Small intestine (tissue), 16 donors: ENCODE measurements at places on chromosomes 13 and 19.

GRCh38 chr19:1836458-1837221, 11.6 kb downstream of the REXO1 start:
- DNase-seq = no peak

GRCh38 chr13:30847650-30848307, 58.3 kb upstream of the MEDAG start:
- DNase-seq = no peak

- no peak for DNase-seq
Observed at GRCh38 chr13:23817830-23818229, 71.4 kb downstream of the MIPEP start.

DNA sequence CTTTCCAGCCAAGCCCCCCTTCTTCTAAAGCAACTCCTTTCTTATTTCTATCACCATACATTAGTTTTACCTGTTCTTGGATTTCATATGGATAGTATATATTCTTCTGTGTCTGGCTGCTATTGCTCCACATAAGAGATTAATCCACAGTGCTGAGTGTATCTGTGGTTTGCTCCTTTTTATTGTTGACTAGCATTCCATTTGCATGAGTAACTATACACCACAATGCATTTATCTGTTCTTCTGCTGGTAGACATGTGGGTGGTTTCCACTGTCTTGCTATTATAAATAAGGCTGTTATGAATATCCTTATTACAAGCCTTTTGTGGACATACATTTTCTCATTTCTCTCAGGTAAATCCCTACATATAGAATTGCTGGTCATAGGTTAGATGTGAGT, 138.2 kb downstream of the SLC7A1 start:
- DNase-seq = no peak

DNA sequence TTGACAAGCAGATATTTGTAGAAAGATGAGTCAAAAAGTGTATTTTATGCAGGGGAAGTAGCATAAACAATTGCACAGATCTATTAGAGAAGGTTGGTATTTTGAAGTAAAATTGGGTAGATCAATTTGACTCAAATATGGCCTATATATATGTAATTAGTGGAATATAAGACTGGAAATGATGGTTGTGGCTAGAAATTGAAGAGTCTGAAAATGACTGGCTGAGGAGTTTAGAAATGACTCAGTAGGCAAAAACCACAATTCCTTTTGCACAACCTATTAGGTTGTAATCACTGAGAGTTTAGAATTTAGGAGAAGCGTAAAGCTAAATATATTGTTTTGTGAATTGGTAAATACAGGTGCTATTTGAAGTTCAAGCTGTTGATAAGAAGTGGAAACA, 622.6 kb upstream of the PCDH20 start:
- no peak for DNase-seq

GRCh38 chr19:3536429-3537100, 2.4 kb upstream of the TEKTIP1 start:
- no peak for DNase-seq

GRCh38 chr19:39297931-39298634, 1.9 kb downstream of the IFNL1 start:
- no peak for DNase-seq

DNA sequence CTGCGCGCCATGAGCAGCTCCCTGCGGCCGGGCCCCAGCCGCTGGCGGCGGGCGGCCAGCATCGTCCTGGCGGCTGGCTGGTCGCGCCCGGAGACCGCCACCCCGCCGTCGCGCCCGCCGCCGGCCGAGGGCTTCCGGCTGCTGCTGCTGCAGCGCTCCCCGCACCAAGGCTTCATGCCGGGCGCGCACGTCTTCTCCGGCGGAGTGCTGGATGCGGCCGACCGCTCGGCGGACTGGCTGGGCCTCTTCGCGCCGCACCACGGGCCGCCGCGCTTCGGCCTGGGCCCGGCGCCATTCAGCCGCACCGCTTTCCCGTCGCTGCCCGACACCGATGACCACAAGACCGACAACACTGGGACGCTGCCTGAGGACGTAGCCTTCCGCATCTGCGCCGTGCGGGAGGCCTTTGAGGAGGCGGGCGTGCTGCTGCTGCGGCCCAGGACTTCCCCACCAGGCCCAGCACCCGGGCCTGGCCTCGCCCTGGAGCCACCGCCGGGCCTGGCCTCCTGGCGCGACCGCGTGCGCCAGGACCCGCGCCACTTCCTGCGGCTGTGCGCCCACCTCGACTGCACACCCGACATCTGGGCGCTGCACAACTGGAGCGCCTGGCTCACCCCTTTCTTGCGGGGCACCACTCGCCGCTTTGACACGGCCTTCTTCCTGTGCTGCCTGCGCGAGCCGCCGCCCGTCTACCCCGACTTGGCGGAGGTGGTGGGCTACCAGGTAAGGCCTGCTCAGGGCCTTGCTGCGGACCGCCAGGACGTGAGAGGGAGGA, 518 bp downstream of the NUDT19 start:
- DNase-seq = peak; percentile 83

- no peak for DNase-seq
Observed at GRCh38 chr13:76937281-76937820, 11.0 kb upstream of the ACOD1 start.

DNA sequence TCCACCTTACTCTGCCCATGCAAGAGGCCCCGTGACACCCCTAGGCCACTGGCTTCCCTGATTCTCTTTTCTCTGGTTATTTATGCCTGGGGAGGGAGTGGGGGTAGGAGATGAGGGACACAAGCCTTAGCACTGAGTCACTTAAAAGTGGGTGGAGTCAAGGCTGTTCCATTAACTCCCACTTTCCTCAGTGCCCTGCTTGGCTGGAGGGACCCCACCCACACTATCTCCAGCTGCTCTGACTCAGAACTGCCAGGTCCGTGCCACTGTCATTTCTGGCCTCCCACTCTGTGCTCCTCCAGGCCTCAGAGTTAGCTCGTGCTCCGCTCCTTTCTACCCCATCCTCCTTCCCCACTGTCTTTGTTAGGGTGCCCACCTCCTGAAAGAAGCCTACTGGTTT, 113.4 kb upstream of the UQCRFS1 start:
- no peak for DNase-seq

GRCh38 chr13:50229960-50230661, 214.9 kb downstream of the KCNRG start:
- peak; percentile 72 for DNase-seq

DNA sequence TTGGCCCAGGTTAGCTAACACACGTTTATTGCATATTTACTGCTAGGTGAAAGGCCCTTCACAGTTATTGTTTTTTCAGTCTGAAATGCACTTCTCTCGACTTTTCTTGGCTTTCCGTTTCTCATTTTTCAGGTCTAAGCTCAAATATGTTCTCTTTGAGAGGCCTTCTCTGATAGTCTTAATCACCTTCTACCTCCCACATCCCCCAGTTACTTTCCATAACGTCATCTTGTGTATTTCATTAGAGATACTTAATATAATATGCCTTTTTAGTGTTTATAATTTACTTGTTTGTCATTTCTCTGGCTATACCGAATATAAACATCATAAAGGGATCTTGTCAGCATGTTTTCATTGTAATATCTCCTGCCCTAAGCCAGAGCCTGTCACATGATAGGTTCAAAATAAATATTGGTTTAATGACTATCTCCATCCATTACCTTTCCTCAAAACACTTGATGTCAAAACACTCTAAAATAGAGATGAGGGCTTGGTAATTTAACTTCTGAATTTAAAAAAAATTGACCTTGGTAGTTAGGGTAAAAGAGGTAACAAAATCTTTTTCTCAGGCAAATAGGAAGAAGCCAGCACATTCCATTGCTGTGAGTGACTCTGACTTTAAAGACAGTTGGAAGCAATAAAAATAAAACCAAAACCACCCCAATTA, 168.6 kb upstream of the RFC3 start:
- no peak for DNase-seq

- peak; percentile 91 for DNase-seq
Observed at GRCh38 chr19:51702103-51702824, 9.1 kb downstream of the SPACA6 start.

GRCh38 chr13:30898678-30899241, 7.3 kb upstream of the MEDAG start:
- peak; percentile 21 for DNase-seq

DNA sequence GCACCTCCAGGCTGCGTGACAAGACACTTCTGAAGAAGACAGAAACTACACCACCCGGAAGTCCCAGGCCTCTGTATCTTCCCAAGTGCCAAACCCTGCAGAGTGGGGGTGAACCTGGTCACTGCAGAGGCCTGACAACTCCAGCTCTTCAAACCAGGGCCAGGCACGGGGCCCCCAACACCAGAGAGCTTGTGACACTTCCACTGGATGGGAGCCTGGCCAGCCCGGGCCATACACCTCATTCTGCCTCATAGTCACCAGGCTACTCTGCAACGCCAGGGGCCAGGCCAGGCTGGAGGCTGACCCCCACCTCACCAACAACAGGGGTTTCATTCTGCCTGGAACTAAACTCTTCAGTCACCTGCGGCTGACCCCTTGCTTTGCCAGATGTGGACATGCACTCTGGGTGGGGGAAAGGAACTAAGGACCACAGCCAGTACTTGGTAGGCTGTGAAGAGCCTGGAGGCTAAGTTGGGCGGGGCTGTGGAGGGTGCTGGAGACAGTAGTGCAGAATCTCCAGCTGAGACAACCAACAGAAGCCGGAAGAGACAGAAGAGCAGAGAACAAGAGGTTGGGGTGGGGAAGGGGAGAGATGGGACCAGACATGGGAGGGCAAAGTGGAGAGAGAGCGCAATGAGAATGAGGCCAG, 23.0 kb downstream of the TUBA3C start:
- no peak for DNase-seq

GRCh38 chr19:29497241-29497640, 28.6 kb upstream of the VSTM2B start:
- no peak for DNase-seq

GRCh38 chr13:111512707-111513106, 192.3 kb downstream of the TEX29 start:
- DNase-seq = no peak

DNA sequence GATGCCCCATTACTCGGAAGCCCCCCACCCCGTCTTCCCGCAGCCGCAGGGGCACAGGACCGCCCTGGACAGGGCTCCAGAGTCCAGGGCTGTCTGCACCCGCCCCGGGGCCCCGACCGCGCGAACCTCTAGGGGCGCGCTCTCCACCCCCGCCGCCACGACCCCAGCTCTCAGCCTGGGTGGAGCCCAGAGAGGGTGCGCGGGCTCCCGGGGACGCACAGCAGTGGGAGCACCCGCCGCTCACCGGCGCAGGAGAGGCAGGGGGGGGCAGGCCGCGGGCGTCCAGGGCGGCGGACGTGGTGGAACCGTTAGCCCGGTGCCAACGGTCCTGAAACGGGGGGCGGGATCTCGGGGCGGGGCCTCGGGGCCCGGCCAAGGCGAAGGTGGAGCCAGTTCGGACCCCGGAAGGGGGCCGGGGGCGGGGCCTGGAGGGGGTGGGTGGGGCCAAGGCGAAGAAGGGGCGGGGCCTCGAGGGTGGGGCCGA, at the start of gene ATP8B3:
Gene ATP8B3, minus strand, starts transcription at position 335 of the 484 bp plus-strand sequence. CDS start 540 bp downstream, outside the sequence.
- peak; percentile 25 for DNase-seq

DNA sequence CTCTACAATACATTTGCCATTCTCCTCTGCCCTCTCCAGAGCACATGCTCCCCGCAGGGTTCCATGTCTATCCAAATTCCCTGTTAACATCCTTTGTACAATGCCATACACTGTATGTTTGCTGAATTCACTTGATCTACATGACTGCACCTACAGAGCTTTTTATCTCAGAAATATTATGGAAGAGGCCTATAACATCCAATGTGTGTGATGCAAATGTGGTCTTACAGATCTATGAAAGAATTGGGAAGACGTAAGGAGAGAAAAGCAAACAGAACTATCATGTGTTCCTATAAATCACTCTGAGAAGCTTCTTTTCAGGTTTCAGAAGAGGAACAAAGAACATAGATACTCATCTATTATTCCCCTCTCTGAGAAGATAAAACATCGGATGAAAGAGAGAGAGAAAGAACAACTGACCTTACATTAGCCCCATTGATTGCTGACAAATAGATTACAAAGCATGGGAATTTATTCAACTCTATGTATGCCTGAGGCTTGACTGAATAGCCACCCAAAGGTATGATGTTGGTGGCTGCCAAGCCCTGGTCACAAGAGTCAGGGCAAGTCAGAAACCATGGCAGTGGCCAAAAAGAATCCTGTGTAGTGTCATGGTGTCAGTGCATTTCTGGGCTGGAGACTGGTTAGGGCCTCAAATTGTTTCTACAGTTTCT, 425.2 kb downstream of the FOXO1 start:
- no peak for DNase-seq
